DND-41 (cell line): ENCODE measurements at places on chromosomes 7 and 10.

- no peak for DNase-seq
- H3K27me3 ChIP-seq = no peaks in the 10 kb centered on the region
- 0 out of 2 replicates have a peak overlapping the region, but pooled peaks have one; percentile 8 for H3K27ac ChIP-seq
- H3K36me3 ChIP-seq = peaks cover 70% of the 10 kb centered on the region
- no peak overlapping the region for H3K4me3 ChIP-seq
- no peaks in the 10 kb centered on the region for H3K4me1 ChIP-seq
Observed at GRCh38 chr7:55483046-55483445, 89.3 kb downstream of the VOPP1 start.

- H3K36me3 ChIP-seq = no peaks in the 10 kb centered on the region
- DNase-seq = no peak
- peak overlapping the region; percentile 27; the same call in 1 of the 2 replicates for H3K27ac ChIP-seq
- H3K27me3 ChIP-seq = no peaks in the 10 kb centered on the region
- H3K4me1 ChIP-seq = peaks cover 44% of the 10 kb centered on the region
Observed at GRCh38 chr10:72245949-72246525, 27.7 kb upstream of the DDIT4 start.

- H3K27ac ChIP-seq = no peak overlapping the region
- peaks cover 14% of the 10 kb centered on the region; the same call in 1 of the 2 replicates for H3K36me3 ChIP-seq
Observed at GRCh38 chr10:121741248-121741792, 143.1 kb upstream of the FGFR2 start.

DNA sequence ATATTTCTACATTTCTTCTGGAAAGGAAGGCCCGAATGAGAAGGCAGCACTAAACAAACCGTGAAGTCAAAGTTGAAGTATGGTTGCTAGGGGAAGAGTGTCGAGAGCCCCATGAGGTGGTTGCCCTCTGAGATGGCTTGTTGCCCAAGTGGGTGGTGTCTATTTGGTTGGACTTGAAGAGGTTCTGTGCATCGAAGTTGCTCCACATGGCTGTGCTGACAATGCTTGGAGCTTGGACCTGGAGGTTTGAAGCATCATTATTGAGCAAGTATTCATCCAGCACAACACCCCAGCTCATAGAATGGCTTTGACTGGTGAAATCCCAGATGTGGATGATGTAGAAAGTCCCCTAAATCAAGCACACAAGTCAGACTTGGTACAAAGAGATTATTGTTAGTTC is 165.2 kb upstream of the CDCA7L start:
- H3K27me3 ChIP-seq = no peaks in the 10 kb centered on the region
- H3K4me3 ChIP-seq = no peak overlapping the region
- H3K27ac ChIP-seq = peak overlapping the region; percentile 70
- peaks cover 47% of the 10 kb centered on the region for H3K36me3 ChIP-seq

- H3K4me1 ChIP-seq = peaks cover 13% of the 10 kb centered on the region
- H3K27ac ChIP-seq = no peak overlapping the region
- H3K36me3 ChIP-seq = peaks cover 45% of the 10 kb centered on the region
Observed at GRCh38 chr7:100367676-100368613, 5.3 kb upstream of the PILRA start.

DNA sequence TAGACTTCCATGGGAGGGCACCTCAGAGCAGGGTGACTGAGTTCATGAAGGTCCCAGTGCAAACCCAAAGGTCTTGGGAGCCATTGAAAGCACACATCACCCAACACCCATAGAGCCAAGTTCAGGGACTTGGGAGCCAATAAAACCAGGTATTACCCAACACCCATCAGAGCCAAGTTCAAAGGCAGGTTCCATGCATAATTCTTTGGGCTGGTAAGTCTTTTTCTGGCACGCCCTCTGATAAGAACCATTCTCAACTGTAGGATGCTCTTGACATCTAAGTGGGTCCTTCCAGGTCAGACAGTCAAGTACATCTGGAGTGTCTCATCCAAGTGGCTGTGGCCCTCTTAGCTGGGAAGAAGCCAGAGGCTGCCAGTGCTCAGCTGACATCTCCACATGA is 63.2 kb downstream of the EBF3 start:
- H3K27me3 ChIP-seq = no peaks in the 10 kb centered on the region
- H3K4me3 ChIP-seq = no peak overlapping the region
- no peak overlapping the region for H3K27ac ChIP-seq
- no peaks in the 10 kb centered on the region for H3K36me3 ChIP-seq

DNA sequence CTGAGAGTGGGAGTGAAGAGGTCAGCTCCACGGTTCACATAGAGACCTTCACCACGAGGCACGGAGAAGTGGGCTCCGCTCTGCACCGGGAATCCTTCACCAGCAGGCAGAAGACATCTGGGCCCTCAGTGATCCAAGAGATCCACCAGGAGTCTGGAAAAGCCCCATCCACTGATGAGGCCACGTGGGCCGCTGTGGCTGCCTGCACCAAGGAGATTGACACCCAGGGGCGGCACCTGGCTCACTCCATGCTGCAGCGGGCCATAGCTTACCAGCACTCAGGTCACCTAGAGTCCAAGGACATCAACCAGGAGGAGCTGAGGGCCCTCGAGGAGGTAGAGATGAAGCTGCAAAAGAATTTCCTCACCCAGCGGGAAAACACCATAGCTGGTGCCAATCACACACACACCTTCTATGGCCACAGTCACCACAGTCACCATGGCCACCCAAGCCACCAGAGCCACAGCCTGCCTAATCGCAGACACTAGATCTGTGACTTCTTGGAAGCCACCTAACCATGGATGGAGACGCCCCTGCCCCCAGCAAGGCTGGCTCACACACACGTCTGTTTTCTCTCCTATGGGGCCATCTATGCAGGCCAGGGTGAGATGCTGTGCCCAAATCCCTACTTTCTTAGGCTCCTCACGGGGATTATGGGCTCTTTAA is 694 bp downstream of the C10orf62 start:
- no peak overlapping the region for H3K27ac ChIP-seq
- no peak overlapping the region for H3K4me3 ChIP-seq
- no peaks in the 10 kb centered on the region for H3K4me1 ChIP-seq

DNA sequence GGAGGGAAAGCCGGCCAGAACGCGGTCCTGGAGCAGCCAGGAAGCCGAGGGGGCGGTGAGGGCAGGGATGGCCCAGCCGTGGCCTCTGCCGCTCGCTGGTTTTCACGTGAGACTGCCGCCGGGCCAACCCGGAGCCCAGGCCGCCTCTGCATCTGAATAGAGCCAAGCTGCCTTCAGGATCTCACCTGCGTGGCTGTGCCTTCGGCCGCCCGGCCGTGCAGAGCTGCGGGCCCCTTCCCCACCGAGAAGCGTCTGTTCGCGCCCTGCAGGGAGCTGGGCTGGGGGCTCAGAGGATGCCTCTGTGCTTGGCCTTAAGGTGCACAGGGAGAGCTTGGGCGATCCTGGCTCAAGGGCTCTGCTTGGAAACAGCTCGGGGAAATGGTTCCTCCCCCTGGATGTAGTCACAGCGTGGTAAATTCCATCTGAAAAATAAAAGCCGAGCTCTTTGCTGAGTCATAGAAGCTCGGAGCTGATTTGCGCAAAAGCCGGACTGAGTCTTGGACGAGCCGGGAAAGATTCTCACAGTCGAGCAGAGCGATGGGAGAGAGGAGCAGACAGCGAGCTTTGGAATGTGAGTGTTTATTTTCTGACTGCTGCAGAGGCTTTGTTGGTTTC is at the start of gene JAKMIP3:
JAKMIP3 (plus strand) TSS at position 456 of the 615 bp plus-strand sequence. CDS start 38,863 bp downstream, outside the sequence.
- H3K4me1 ChIP-seq = no peaks in the 10 kb centered on the region
- H3K27me3 ChIP-seq = no peaks in the 10 kb centered on the region
- H3K4me3 ChIP-seq = no peak within 1 kb of the TSS
- no peak for DNase-seq
- no peaks in the 10 kb centered on the region for H3K36me3 ChIP-seq

DNA sequence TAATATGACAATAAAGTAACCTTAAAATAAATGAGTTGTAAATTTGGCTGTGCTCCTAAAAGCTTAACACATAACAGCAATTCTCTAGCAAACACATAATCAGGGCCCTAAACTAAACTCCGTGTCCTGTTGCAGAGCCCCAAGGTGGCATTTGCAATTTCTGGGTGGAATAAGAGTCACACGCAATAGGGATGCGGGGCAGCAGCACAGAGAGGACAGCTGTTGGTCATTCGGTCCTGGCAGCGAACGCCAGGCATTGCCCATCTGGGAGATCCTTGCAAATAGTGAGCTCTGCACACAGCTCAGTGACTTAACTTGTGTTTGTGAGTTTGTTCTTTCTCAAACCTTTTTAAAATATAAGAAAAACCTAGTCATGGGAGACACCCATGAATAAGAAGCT is 25.7 kb downstream of the PAXIP1 start:
- no peak for DNase-seq
- H3K36me3 ChIP-seq = peaks cover 82% of the 10 kb centered on the region
- no peak overlapping the region for H3K4me3 ChIP-seq
- no peaks in the 10 kb centered on the region for H3K4me1 ChIP-seq
- H3K27ac ChIP-seq = no peak overlapping the region

DNA sequence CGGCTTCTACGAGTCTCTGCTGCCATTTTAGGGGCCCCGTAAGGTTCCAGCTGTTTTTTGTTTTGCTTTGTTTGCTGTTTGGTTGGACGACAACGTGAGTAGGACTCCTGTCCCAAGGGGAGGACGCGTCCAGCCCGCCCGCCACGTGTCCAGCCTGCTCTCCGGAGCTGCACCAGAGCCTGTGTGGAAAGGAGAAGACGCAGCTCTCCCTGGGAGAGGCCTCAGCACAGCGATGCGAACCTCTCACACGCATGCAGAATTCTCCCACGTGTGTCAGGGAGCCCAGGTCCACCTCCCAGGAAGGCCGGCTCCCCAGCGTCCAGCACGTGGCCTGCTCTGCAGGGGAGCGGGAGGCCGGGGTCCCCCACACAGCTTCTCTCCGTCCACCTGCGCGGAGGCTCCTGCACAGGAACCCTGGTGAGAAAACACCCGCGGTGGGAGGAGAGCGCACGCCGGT is 36.4 kb upstream of the DNAJB6 start:
- peak overlapping the region; percentile 50; the same call in 1 of the 2 replicates for H3K4me3 ChIP-seq
- no peaks in the 10 kb centered on the region for H3K27me3 ChIP-seq
- peak overlapping the region; percentile 93 for H3K27ac ChIP-seq
- H3K4me1 ChIP-seq = peaks cover 53% of the 10 kb centered on the region
- DNase-seq = peak; percentile 18
- H3K36me3 ChIP-seq = no peaks in the 10 kb centered on the region

DNA sequence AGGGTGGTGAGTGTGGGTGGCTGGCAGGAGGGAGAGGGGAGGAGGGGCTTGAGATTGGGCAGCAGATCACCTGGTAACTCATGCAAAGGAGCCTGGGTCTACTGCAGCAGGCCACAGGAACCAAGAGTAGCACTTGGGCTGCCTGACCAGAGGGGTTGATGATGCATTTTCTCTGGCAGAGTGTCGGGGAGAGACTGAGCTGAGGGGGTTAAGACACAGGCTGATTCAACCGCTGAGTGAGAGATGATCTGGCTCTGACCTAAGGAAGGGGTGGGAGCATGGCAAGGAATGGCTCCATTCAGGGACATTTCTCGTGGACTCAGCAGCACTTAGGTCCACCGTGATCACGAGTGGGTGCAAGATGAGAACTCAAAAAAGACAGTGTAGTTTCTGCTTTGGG is 115.5 kb upstream of the STK17A start:
- H3K4me3 ChIP-seq = no peak overlapping the region
- DNase-seq = no peak
- H3K36me3 ChIP-seq = no peaks in the 10 kb centered on the region
- H3K4me1 ChIP-seq = peaks cover 18% of the 10 kb centered on the region
- no peaks in the 10 kb centered on the region for H3K27me3 ChIP-seq

GRCh38 chr10:1035201-1035600 is 9.5 kb upstream of the IDI2 start:
- no peak overlapping the region for H3K4me3 ChIP-seq
- no peak for DNase-seq
- no peaks in the 10 kb centered on the region for H3K27me3 ChIP-seq
- H3K36me3 ChIP-seq = peaks cover 32% of the 10 kb centered on the region
- no peaks in the 10 kb centered on the region for H3K4me1 ChIP-seq
- H3K27ac ChIP-seq = no peak overlapping the region

- DNase-seq = no peak
- H3K4me1 ChIP-seq = no peaks in the 10 kb centered on the region
- no peaks in the 10 kb centered on the region for H3K36me3 ChIP-seq
- no peaks in the 10 kb centered on the region for H3K27me3 ChIP-seq
Observed at GRCh38 chr7:92988051-92988450, 129.7 kb downstream of the SAMD9 start.

GRCh38 chr10:35819011-35819410 is 176.9 kb upstream of the FZD8 start:
- H3K27ac ChIP-seq = no peak overlapping the region
- no peaks in the 10 kb centered on the region for H3K27me3 ChIP-seq
- no peak overlapping the region for H3K4me3 ChIP-seq
- no peaks in the 10 kb centered on the region for H3K4me1 ChIP-seq
- H3K36me3 ChIP-seq = no peaks in the 10 kb centered on the region
- DNase-seq = no peak

DNA sequence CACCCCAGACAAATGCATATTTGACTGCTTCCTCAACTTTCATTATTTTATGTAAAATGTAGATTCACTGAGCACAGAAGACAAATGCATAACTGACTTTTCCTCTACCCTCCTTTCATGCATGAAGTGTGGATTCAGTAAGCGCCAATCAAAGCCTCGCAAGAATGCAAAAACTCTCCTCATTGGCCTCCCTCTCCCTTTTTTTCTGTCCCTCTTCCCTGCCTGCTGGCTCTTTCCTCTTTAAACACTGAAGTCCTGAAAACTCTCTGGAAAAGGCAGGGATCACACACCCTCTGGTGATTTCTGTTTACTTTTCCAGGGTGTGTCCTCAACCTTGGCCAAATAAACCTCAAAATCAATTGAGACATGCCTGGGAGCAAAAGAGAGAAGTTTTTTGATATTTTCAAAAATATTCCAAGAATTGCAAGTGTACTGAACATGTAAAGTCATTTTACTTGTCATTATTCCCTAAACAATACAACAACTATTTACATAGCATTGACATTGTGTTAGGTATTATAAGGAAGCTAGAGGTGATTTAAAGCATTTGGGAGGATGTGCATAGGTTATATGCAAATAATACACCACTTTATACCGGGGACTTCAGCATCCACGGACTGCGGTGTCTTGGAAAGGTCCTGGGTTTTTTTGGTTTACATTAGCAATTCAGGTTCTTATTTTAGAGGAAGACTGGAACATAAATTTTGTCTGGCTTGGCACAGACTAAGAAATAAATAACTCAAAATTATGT is 71.4 kb downstream of the SEC61G start:
- H3K4me3 ChIP-seq = no peak overlapping the region
- H3K4me1 ChIP-seq = no peaks in the 10 kb centered on the region
- H3K36me3 ChIP-seq = no peaks in the 10 kb centered on the region
- DNase-seq = no peak

GRCh38 chr7:144955422-144955821 is 119.6 kb upstream of the TPK1 start:
- DNase-seq = no peak
- no peaks in the 10 kb centered on the region for H3K36me3 ChIP-seq
- H3K4me3 ChIP-seq = no peak overlapping the region
- H3K27me3 ChIP-seq = no peaks in the 10 kb centered on the region
- H3K27ac ChIP-seq = no peak overlapping the region

DNA sequence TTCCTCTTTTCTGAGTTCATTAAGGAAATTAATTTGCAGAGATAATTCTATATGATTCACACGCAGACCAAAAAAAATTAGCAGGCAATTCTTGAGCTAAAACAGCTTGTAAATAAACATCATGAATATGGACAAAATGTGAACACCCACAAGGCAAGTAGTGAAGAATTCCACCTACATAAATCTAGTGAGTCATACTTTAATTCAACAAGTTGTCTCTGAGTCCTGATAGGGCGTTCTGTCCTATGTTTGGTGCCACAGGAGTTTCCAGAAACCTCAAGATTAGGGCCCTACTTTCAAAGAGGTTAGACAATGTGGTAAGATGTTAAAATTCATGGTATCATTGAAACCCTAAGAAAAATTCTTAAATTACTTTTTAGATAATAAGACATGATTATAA is 122.3 kb downstream of the SGMS1 start:
- no peak overlapping the region for H3K4me3 ChIP-seq
- no peak overlapping the region for H3K27ac ChIP-seq
- no peaks in the 10 kb centered on the region for H3K36me3 ChIP-seq
- no peaks in the 10 kb centered on the region for H3K4me1 ChIP-seq
- DNase-seq = no peak
- no peaks in the 10 kb centered on the region for H3K27me3 ChIP-seq
